ENCODE measurements at places on chromosomes 16 and 17. TPM values are rescaled to one million over a fixed set of nuclear protein-coding genes. Genes with fewer than 3 reads are reported as not detected.

KCNJ2 gene
- 14.8 TPM for total RNA-seq

SLFN14 gene
- total RNA-seq: not detected

PDILT gene
- total RNA-seq: not detected

TM4SF5 gene
- not detected for total RNA-seq

SGCA gene
- 0.75 TPM for total RNA-seq

SMIM36 gene
- total RNA-seq: not detected

CCDC144A gene
- total RNA-seq: 27.3 TPM

CTCF gene
- 26.3 TPM for total RNA-seq

AGRP gene
- total RNA-seq: not detected

PRDM7 gene
- not detected for total RNA-seq

ZACN gene
- total RNA-seq: not detected

PRPF8 gene
- total RNA-seq: 104 TPM

Data from endothelial cell of coronary artery (primary cell).